Stomach (tissue), 19 donors: ENCODE measurements at places on chromosomes 2 and 18. TPM values are rescaled to one million over a fixed set of nuclear protein-coding genes. Genes with fewer than 3 reads are reported as not detected.

Gene LIPT1
- 5.5 TPM for total RNA-seq

Gene RAD51AP2
- 0.55 TPM for total RNA-seq

Gene RMDN2
- 1.8 TPM for total RNA-seq

Gene ERICH2
- not detected for total RNA-seq

Gene BOK
- 13.0 TPM for total RNA-seq

Gene G6PC2
- total RNA-seq, result not detected

Gene ASAP2
- 55.4 TPM for total RNA-seq

Gene PLCD4
- 13.8 TPM for total RNA-seq

Gene DCTN1
- total RNA-seq, result 88.4 TPM

Gene MRO
- 0.45 TPM for total RNA-seq

Gene DPYSL5
- not detected for total RNA-seq

Gene MEP1B
- total RNA-seq, result not detected

Gene CFAP53
- not detected for total RNA-seq

Gene INHA
- total RNA-seq, result not detected

Gene CDCA7
- total RNA-seq, result 16.0 TPM

Gene KCNJ13
- total RNA-seq, result 1.8 TPM

Gene IL1F10
- not detected for total RNA-seq

Gene RND3
- total RNA-seq, result 20.9 TPM

Gene AMER3
- total RNA-seq, result 0.55 TPM

Gene SP5
- total RNA-seq, result not detected

Gene RNF152
- 55.2 TPM for total RNA-seq

Gene SP110
- total RNA-seq, result 11.1 TPM

Gene LAMA3
- total RNA-seq, result 68.5 TPM

Gene LOXL3
- total RNA-seq, result 1.2 TPM

Gene FOXD4L1
- total RNA-seq, result 0.58 TPM

Gene LRRTM1
- not detected for total RNA-seq

Gene DNER
- total RNA-seq, result 6.4 TPM

Gene DLGAP1
- 3.6 TPM for total RNA-seq

Gene CNGA3
- total RNA-seq, result 6.4 TPM

Gene CHRNG
- total RNA-seq, result not detected

Gene GPBAR1
- 0.45 TPM for total RNA-seq

Gene ALPP
- total RNA-seq, result not detected

Gene RAB6C
- total RNA-seq, result 0.18 TPM

Gene PTPRN
- total RNA-seq, result not detected
